ENCODE measurements at places on chromosomes 7 and 10. TPM values are rescaled to one million over a fixed set of nuclear protein-coding genes. Genes with fewer than 3 reads are reported as not detected.

- no peak for DNase-seq
Observed at GRCh38 chr7:88363249-88363648, 56.6 kb upstream of the STEAP4 start.

GRCh38 chr7:17460665-17461064 is 162.2 kb downstream of the AHR start:
- DNase-seq: no peak

GRCh38 chr10:11479300-11479699 is 132.2 kb downstream of the USP6NL start:
- DNase-seq: no peak

GRCh38 chr10:22342421-22342820 is 2.9 kb upstream of the SPAG6 start:
- no peak for DNase-seq

GRCh38 chr10:104253606-104254410 is 884 bp upstream of the GSTO1 start:
- no peak for DNase-seq

- DNase-seq: no peak
Observed at GRCh38 chr7:107236862-107237261, 68.1 kb downstream of the HBP1 start.

- peak; percentile 72 for DNase-seq
Observed at GRCh38 chr10:104254493-104255310, at the start of gene GSTO1. Gene GSTO1, plus strand, starts transcription at chr10:104254892. Its CDS starts 37 bp downstream, at chr10:104254929.

- DNase-seq: no peak
Observed at GRCh38 chr7:140605337-140605736, 35.3 kb downstream of the DENND2A start.

- DNase-seq: peak; percentile 66
Observed at GRCh38 chr10:49177391-49178355, 10.5 kb downstream of the TMEM273 start.

DNA sequence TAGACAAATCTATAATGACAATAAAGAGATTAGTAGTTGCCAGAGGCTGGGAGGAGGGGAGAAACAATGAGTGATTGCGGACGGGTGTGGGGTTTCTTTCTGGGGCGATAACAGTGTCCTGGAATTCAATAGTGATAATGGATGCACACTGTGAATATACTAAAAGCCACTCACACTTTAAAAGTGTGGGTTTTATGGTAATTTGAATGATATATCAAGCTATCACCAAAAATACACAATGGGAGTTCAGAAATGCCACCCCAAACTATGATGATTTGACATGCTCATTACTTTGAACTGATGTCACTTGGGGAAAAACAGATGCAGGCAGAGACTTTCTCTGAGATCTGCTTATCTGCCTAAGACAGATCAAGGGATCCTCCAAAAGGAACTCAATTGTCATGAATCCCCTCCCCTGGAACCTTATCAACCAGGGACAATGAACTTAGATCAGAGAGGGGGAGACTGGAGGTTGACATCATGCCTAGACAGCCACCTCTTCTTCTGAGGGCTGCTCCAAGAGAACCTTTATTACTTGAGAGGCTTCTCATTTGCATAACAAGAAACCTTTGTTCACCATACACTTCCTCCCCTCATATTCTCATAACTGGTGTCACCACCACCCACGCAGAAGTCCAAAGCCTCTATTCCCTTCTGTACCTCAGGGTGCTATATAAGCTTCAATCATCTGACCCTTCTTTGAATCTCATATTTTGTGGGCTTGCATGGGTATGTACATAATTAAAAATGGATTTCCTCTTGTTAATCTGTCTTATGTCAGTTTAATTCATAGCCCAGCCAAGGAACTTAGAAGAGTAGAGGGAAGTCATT is 14.8 kb upstream of the ZC3HAV1 start:
- peak; percentile 71 for DNase-seq

- DNase-seq: no peak
Observed at GRCh38 chr7:16266877-16267276, 154.5 kb downstream of the CRPPA start.

DNA sequence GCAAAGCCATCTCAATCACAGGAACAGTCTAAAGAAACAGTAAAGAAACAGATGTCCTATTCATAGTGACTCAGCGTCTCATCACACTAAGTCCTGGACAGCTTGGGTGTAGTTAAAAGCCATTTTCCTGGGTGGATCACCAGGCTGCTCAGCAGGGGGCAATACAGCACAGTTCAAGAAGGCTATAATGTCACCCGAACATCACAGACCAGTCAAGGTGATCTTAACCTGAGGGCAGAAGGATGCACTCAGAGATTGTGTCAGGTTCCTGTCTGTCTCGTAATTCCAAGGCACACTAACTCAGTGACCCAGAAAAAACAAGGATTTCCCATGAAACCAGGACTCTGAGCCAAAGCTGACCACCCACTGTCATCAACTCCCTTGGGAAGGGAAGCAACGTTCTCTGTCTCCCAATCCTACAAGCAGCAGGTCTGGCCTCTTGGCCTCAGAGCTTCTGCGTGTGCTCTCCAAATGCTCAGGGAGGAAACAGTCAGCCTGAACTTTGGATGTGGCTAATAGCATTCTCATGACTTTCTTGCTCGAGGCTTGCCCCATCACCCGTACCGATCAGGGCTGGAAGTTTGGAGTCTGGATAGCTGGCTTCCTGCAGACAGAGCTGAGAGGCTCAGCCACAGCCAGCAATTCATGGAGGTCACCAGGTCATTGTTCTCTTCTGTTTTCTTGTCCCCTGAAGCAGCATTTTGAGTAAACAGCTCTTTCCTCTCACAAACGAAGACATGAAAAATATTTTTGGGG is 90.4 kb upstream of the FAM171A1 start:
- DNase-seq: peak; percentile 11

DNA sequence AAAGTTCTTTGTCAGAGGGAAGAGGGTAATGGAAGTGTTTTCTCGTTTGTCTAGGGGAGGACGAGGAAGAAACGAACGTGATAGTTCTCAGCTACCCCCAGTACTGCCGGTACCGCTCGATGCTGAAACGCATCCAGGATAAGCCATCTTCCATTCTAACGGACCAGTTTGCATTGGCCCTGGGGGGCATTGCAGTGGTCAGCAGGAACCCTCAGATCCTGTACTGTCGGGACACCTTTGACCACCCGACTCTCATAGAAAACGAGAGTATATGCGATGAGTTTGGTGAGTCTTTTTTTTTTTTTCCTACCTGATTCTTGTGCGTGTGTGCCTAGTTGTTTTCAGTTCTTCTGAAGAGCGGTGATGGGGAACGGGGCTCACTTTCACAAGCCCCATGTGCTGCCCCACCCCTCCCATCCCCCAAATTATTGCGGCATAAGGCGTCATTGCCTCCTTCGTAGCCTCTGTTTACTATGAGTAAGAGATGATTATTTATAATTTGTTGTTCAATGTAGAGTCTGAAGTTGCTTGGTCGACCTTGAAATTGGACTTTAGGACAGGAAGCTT is 98.6 kb downstream of the ARID5B start:
- no peak for DNase-seq

GRCh38 chr10:28620251-28620650 is 57.1 kb upstream of the BAMBI start:
- DNase-seq: no peak

DNA sequence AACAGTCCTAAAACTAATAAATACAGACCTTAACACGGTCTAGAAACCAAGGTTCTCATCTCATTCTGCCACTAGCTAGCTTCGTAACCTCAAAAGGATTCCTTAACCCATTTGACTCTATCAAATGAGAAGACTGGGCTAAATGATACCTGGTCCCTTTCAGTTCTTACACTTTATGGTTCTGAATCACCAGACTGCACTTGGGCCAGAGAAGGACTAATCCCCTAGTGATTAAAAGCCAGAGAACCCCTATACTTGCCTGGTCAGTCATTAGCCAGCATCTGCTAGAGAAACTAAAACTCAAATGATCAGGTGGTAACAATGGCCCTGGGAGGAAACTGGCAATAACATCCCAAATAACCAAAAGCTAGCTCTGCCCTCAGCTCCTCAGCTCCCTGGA is 16.8 kb downstream of the TMEM243 start:
- no peak for DNase-seq

DNA sequence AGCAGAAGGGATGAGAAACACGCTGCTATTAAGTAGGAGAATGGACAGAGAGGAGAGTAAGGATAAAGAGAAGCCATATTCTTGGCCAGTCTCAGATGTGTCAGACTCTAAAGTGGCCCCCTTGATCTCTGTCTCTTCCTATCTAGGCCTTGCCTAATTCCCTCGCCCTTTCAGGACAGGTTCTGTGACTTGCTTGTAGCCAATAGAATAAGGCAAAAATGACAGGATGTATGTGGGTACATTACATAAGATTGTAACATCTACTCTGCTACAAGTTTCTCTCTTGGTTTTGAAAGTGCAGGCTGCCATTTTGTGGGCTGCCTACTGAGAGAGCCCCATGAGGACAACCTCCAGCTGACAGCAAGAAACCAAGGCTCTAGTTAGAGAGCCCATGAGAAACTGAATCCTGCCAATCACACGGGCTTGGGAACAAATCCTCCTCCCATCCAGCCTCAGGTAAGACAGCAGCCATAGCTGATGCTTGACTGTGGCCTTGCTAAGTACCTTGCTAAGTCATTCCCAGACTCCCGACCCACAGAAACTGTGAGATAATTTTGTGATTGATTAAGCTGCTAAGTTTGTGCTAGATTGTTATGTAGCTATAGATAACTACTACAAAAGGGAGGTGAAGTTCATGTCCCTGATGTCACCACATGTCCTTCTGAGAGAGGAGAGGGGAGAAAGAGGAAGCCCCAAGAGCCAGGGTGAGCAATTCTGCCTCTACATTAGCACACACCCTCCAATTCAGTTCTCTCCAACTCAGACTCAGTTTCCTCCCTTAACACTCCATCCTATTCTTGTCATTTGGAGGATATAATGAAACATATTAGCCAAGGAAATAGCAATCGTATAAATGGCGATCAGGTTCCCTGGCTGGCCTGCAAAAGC is 185.5 kb downstream of the SGMS1 start:
- DNase-seq: no peak

DNA sequence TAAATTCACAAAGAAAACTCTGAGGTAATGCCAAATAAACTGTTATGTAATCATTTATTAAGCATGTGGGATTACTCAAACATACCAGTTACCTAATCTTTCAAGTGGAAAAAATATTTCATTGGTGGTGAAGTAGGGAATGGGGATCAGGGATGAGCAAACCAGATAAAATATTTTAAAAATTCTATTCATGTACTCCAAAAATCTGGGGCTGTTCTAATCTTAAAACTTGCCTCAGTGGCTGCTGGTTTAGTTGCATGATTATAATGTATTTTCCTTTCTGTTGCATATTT is 19.5 kb downstream of the LMOD2 start:
- no peak for DNase-seq

GRCh38 chr7:131186816-131187215 is 140.9 kb upstream of the MKLN1 start:
- no peak for DNase-seq

- DNase-seq: no peak
Observed at GRCh38 chr10:52040486-52040885, 273.6 kb upstream of the DKK1 start.

DNA sequence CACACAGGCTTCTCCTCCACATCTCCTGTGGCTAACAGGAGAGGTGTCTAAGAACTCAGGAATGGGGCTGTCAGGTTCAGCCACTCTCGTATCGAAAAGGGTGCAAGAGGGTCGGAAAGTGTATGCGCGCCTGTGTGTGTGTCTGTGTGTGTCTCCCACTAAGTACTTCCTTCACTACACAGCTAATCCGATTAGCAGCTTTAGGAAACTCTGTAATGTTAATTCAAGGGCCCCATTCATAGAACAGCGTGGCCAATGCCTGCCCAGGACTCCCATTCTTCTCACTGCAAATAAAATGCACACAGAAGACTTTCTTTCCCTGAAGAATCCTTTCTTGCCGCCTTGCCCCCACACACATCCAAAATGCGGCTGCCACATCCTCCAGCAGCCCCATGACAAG is 39.9 kb downstream of the TLL2 start:
- DNase-seq: no peak

DNA sequence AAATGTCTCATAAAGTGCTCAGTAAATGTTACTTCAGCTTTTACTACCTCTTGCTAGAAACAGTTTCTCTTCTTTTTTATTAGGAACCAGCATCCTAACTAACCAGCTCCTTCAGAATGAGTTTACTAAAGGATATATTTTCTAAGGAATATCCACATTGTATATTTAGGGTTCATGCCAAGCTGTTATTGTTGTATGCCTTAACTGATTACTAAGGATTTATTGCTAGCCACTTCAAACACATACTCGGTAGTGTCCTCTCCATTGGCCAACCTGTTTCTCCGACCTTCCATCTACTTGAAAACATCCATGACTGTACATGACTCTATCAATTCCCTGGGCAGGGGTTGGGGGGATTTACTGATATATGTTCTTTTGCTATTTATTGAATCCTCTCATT is 906.3 kb upstream of the SORCS1 start:
- no peak for DNase-seq

DNA sequence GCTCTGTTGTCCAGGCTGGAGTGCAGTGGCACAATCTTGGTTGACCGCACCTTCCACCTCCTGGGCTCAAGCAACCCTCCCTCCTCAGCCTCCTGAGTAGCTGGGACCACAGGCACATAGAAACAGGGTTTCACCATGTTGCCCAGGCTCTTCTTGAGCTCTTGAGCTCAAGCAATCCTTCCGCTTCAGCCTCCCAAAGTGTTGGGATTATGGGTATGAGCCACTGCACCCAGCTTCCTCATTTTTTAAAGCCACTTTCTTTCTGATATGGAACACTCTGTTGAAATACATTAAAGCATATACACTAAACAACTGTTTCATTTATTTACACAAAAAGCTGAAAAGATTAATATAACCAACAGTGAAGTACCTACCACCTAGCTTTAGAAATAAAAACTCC is 117.2 kb downstream of the CLEC2L start:
- DNase-seq: no peak

- no peak for DNase-seq
Observed at GRCh38 chr7:135831455-135832195, 83.0 kb upstream of the FAM180A start.

- no peak for DNase-seq
Observed at GRCh38 chr7:74713567-74713966, 56.0 kb downstream of the GTF2I start.

DPYSL4 gene
- total RNA-seq: 10.8 TPM

ACBD7 gene
- total RNA-seq: 0.72 TPM

CNPY1 gene
- not detected for total RNA-seq

TMEM72 gene
- total RNA-seq: not detected

ZNF212 gene
- total RNA-seq: 10.4 TPM

OPN1SW gene
- total RNA-seq: not detected

FAM25G gene
- total RNA-seq: not detected

Data from activated naive CD4-positive, alpha-beta T cell treated with anti-CD3 and anti-CD28 coated beads for 36 hours (primary cell).